ENCODE measurements at places on chromosomes 1 and 21. TPM values are rescaled to one million over a fixed set of nuclear protein-coding genes. Genes with fewer than 3 reads are reported as not detected.

The INSRR gene
- 0.13 TPM for total RNA-seq

The CCDC181 gene
- total RNA-seq: 1.9 TPM

The C1orf141 gene
- not detected for total RNA-seq

The PODN gene
- 20.9 TPM for total RNA-seq

The MDM4 gene
- total RNA-seq: 145 TPM

The CFAP74 gene
- 0.83 TPM for total RNA-seq

The SPRR2E gene
- total RNA-seq: not detected

The KRTAP21-1 gene
- not detected for total RNA-seq

The RXFP4 gene
- total RNA-seq: not detected

The TMEM82 gene
- not detected for total RNA-seq

The PCSK9 gene
- total RNA-seq: 0.16 TPM

The SDHB gene
- total RNA-seq: 64.1 TPM

The MPZ gene
- 3.1 TPM for total RNA-seq

The ESRRG gene
- 6.8 TPM for total RNA-seq

The FAM151A gene
- total RNA-seq: not detected

The ACTL8 gene
- not detected for total RNA-seq

The UMODL1 gene
- total RNA-seq: not detected

The CFAP107 gene
- total RNA-seq: not detected

The SPATA46 gene
- total RNA-seq: not detected

The TINAGL1 gene
- 218 TPM for total RNA-seq

The PTPRC gene
- 35.1 TPM for total RNA-seq

The GSTM1 gene
- total RNA-seq: not detected

The CHD1L gene
- total RNA-seq: 31.5 TPM

The OR6K3 gene
- not detected for total RNA-seq

The GJC2 gene
- total RNA-seq: 3.9 TPM

The IVL gene
- 43.4 TPM for total RNA-seq

The DCAF6 gene
- 53.7 TPM for total RNA-seq

The PALMD gene
- total RNA-seq: 29.1 TPM

The PDC gene
- not detected for total RNA-seq

The LAMC1 gene
- total RNA-seq: 111 TPM

The ZNF672 gene
- total RNA-seq: 30.1 TPM

The VHLL gene
- total RNA-seq: not detected

The CD1C gene
- not detected for total RNA-seq

The MIXL1 gene
- total RNA-seq: 0.52 TPM
